ENCODE measurements at places on chromosomes 4 and X.
A peak's percentile ranks its signal among the peaks of the same experiment; 100 is the strongest.

DNA sequence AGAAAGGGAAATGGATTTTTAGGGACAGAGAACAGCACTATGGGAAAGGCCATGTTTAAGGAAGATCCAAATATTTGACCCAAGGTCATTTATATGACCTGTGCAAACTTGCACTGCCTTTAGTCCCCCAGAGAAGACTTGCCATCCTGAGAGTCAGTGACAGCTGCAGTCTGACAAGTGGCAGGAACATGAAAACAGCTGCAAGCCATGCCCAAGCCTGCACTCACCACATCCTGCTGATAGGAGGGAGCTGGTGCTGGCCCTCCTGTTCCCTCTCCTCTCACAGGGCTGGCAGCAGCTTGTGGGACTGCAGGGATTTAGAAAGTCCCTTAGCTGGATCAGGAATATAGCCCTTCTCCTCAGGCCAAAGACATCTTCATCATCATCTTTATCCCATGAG, 187.7 kb downstream of the RAP1GDS1 start:
- no peak for DNase-seq

- DNase-seq = no peak
Observed at GRCh38 chrX:98459669-98460068, 1576.0 kb downstream of the RPA4 start.

DNA sequence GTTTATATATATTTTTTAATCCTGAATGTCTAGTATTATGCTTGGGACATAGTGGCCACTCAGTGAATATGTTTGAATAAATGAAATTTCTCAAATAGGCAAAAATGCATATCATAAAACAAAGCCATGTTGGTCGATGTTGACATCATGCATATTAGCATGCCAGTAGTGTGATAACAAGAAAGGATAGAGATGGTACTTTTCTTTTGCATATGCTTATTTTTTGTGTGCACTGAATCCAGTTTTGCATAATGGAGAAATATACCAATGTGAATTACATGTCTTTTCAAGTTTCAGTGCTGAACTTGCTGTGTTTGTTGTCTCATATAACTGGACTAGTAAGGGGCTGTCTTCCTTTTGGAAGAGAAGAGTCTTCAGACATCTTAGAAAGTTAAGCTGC, 7.5 kb downstream of the CPE start:
- DNase-seq = no peak

GRCh38 chrX:10156199-10157031, at the start of gene CLCN4:
Gene CLCN4 (plus strand): TSS chrX:10156975. CDS start chrX:10185033, 28,058 bp downstream.
- no peak for DNase-seq

GRCh38 chr4:37245391-37245954, 930 bp downstream of the NWD2 start:
- DNase-seq = no peak

DNA sequence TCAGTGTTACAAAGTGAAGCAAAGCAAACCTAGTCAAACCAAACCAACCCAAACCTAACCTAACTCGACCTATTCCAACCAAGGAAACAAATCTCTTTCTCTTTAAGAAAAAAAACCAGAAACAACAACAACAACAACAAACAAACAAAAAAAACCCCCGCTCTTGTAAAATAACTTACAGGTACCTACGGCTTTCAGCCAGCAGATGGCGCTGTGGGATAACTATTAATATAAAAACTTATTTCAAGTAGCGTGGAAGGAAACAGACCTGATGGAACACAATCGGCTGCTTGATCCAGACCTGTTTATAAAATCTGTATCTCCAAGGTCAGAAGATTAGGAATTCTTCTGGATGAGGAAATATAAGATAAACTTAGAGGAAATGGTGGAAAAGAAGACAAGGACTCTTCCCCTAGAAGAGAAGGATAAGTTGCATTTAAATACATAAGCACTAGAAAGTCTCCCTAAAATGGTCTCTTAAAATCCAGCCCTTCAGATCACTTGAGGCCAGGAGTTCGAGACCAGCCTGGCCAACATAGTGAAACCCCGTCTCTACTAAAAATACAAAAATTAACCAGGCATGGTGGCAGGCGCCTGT, 34.4 kb upstream of the CDKL5 start:
- peak; percentile 34 for DNase-seq

GRCh38 chr4:6110681-6111353, 89.5 kb downstream of the JAKMIP1 start:
- DNase-seq = no peak

DNA sequence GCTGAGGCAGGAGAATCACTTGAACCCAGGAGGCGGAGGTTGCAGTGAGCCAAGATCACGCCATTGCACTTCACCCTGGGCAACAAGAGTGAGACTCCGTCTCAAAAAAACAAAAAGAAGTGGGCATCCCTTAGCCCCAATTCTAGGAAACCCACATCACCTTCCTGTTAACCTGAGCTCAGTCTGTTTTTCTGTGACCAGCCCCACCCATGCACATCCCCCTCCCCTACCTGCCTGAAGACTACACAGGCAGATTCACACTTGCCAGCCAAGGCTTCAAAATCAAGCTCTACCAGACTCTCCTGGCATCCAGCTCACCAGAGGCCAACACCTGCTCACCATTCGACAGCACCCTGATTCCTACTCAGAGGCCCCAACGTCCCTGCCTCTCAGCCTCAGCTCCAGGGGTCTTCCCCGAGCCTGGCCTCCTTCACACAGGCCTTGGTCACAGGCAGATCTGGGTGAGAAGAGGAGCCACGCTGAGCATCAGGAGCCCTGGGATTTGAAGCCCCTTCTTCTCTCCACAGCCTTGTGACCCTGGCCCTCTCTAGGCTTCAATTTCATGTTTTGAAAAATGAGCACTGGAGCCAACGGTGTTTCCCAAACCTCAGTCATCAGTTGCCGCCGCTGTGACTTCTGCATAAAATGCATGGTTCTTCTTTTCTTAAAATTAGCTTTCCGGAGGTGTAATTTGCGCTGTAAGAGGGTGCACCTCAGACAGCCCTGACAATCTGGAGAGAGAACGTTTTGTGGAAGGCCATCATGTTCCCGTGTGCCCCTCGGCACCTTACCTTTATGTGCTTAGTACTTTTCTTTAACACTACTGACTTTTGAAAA, 47.3 kb downstream of the JAKMIP1 start:
- DNase-seq = no peak

DNA sequence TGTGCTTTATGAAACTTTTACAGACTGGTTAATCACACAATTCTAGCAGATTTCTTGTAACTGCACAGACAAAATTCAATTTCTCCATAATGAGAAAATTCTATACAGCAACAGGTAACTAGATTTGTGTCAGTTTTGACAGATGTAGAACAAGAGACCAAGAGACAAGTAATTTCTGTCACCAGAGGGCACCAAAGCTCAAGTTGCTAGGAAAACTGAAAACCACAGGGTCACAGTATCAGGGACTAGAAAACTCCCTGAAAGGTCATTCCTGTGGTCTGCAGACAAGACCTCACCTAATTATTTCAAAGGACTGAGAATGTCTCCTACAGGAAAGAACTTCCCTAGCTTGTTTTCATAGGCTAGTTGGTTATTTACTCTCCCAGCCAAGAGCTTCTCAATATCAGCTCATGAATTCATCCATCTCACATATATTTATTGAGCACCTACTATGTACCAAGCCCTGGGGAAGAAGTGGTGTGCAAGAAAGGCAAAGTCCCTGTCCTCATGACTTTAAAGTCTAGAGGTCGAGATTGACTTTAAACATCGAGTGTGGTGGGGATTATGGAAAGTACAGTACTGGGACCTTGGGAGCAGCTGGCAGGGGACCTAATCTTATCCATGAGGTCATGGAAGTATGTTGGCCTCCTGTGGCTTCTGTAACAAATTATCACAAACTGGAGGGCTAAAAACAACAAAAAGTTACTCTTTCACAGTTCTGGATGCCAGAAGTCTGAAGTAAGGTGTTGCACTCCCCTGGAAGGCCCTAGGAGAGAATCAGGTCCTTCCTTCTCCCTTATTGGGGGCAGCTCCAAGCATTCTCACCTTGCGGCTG, 47.8 kb upstream of the SETD7 start:
- DNase-seq = no peak

- DNase-seq = no peak
Observed at GRCh38 chrX:96102997-96103396, 581.6 kb upstream of the DIAPH2 start.

DNA sequence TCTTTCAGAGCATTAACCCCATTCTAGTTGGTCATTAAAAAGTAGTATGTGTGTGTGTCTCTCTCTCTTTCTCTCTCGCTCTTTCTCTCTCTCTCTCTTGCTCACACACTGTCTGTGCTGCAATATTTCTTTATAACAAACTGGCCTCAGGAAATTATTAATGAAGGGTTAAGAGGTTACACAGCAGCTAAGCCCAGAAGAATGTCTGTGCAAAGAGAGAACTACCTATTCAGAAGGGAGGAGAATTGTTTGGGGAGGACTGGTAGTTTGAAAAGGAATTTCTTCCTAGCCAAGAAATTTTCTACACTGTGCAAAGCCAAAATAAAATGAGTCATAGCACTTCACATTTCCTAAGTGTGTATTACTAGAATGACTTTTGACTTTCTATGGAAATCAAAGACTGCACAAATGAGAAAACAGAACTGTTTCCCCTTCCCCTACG, 22.2 kb downstream of the PDGFC start:
- no peak for DNase-seq

DNA sequence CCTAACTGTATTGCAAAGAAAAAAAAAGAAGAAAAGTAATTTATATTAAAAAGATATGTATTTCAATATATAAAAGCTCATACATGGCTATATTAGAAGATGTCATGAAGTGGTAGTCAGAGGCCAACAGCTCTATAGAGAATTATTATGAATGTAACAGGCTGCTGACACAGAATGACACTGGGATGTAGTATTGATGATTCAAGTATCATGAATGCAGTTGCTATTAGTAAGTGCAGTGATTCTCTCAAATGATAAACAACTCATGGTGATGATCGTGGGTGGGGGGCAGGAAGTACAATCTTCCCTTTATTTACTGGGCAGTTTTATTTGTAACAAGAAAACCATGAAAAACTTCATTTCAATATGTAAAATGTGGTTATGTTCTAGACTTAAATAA, 124.6 kb downstream of the COL4A6 start:
- DNase-seq = no peak

DNA sequence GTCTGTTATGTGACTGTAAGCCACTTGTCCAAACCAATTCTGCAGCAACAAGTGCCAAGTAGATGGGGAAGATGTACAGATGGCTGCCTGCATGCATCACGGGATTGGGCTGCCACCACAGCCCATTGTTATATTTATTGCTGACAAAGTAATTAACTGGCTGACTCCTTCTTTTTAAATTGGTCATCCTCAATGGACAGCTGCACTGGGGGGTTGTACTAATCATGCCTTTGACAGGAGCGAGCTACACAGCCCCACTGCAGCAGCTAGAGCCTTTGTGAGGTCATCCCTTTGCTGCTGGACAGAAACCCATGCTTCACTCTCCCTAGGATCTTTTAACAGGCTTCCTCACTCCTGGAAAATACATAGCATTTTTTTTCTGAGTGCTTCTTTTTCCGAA, 146.7 kb upstream of the CXXC4 start:
- DNase-seq = no peak

GRCh38 chrX:119235051-119235511, 1.0 kb upstream of the PGRMC1 start:
- no peak for DNase-seq

- DNase-seq = no peak
Observed at GRCh38 chr4:81754169-81754568, 282.5 kb upstream of the RASGEF1B start.

DNA sequence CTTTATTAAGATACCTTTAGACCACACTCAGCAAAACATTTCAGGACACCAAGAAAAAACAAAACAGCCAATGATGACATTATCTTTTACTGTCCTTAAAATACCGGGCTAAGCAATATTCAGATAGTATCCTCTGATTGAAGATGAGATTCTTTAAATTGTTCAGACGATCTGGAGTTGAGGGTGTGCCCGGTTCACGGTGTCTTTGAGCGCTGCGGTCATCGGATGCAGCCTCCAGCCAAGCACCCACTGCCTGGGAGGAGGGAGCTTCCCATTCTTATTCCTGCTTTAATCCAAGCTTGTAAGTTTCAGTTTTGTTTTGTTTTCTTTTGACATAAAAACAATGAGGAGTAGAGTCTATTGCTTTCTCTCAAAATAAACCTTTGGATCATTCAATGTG, 14.1 kb downstream of the FAM149A start:
- no peak for DNase-seq

DNA sequence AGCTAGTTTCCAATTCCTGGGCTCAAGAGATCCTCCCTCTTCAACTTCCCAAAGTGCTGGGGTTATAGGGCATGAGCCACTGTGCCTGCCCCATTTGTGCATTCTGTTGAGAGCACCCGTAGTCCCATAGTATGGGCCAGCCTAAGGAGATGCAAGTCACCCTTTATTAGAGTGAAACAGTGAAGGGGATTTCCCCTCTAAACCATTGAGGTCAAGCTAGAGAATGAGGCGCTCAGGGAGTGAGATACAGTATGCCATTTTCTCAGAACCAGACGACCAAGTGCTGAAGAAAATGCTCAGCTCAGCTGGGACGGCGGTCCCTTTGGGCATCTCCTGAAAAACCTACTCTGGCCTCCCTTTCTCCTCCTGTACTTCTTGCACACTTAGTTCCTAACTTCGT, 18.7 kb downstream of the RNF4 start:
- DNase-seq = no peak

- DNase-seq = no peak
Observed at GRCh38 chrX:38311743-38312142, 15.6 kb downstream of the RPGR start.

DNA sequence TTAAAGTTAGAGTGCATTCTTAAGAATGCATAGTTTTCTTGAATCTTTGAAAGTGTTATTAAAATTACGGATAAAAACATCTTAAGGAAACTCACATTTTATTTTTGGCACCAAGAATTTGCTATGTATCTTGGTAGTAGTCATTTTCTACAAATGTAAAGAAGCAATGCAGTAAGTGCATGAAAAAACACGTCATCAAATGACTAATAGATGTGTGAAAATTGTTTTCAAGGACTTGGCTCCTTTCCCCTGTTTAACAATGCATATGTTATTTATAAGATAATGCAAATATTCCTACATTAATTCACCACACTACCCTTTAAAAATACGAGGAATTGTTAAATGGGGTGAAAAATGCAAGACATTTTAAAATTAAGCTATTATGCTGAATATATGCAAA, 461.2 kb upstream of the PCDH7 start:
- DNase-seq = no peak

- DNase-seq = no peak
Observed at GRCh38 chr4:180356766-180357165, 1886.4 kb upstream of the TENM3 start.

DNA sequence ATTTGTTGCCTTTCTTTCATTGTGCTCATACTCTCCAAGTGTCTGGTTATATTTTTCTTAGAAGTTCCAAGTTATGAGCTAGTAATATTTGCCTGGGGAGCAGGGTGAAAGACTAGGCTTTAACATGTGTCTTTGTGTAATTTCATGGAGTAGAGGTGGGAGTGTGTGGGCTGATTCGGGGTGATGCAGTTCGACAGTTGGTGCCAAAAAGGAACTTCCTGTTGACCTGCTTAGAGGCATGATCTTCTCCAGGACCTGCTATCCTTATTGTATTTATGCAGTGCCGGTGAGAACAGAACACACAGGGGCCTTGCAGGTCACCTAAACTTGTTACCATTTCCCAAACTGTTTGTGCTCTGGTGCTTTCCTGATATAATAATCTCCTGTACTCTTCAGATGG, 21.2 kb downstream of the USP53 start:
- DNase-seq = no peak

- no peak for DNase-seq
Observed at GRCh38 chr4:175656649-175657048, 155.4 kb downstream of the GPM6A start.
